ENCODE measurements at places on chromosomes 11 and 22. TPM values are rescaled to one million over a fixed set of nuclear protein-coding genes. Genes with fewer than 3 reads are reported as not detected.

The MPEG1 gene
- total RNA-seq: not detected

The CBLIF gene
- total RNA-seq: not detected

- DNase-seq: peak; percentile 90
These were observed 10.0 kb downstream of the RELA start for GRCh38 chr11:65652511-65653228.

DNA sequence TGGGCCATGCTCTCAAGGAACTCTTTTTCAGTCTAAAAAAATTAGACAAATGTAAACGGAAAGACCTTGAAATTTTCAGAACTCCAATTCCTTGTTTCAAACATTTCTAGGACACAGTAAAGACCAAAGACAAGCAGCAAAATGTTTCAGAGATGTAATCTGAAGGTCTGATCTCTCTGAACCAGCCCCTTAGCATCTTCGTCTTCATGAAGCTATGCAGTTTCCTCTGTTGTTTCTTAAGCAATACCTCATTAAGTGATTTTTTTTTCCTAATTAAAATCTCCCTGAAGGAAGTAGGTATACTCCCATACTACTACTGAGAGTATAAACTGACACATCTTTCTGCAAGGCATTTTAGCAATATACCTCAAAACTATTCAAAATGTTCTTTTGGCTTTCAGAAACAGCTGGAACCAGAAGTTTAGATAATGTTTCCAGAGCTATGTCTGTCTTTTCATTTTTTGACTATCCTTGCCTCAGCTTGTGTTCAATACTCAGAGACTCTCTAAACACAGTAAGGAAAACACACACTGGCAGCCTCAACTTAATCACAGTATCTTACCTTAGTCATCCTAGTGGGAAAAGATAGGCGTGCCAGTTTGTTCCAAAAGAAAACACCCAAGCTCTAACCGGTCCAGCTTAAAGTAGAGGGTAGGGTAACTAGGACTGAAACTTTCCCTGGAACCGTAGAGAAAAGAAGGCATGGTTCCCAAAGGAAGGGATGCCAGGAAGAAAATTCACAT lies 25.1 kb downstream of the SBF2 start:
- peak; percentile 47 for DNase-seq

DNA sequence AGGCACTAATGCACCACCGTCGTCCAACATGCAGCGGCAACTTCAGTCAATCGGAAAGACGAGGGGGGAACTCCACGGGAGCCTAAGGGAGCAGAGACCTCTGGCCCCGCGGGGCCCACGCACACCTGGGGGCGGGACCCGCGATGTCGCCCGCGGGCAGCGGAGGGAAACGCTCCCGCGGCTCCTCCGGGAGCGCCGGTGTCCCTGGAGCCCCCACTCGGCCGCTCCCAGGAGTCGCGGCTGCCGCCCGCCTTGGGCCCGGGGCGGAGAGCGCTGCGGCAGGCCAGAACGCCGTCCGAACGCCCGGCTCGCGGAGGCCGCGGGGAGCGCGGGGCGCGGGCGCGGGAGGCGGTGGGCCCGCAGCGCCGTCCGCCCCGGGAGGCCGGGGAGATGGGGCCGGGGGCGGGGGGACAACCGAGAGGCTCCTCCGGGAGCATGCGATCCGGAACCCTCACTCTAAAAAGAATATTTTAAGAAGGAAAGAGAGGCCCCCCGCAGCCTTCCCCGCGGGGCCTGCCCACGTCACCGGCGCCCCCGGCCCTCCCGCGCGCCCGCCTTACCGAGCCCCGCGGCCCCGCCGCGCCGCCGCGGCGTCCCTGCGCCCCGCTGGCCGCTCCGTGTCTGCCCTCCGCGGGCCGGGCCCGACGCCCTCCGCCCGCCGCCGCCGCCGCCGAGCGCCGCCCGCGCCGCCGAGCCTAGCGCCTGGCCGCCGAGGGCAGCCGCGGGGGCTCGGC lies 86.6 kb upstream of the ARHGAP32 start:
- DNase-seq: peak; percentile 12

Data from LHCN-M2 (cell line).